CD4-positive, alpha-beta T cell treated with Interleukin-1 beta for 1 hour (primary cell): ENCODE measurements at places on chromosomes 11 and 22.

GRCh38 chr11:1998290-1998689, 648 bp upstream of the H19 start:
- no peak for DNase-seq

DNA sequence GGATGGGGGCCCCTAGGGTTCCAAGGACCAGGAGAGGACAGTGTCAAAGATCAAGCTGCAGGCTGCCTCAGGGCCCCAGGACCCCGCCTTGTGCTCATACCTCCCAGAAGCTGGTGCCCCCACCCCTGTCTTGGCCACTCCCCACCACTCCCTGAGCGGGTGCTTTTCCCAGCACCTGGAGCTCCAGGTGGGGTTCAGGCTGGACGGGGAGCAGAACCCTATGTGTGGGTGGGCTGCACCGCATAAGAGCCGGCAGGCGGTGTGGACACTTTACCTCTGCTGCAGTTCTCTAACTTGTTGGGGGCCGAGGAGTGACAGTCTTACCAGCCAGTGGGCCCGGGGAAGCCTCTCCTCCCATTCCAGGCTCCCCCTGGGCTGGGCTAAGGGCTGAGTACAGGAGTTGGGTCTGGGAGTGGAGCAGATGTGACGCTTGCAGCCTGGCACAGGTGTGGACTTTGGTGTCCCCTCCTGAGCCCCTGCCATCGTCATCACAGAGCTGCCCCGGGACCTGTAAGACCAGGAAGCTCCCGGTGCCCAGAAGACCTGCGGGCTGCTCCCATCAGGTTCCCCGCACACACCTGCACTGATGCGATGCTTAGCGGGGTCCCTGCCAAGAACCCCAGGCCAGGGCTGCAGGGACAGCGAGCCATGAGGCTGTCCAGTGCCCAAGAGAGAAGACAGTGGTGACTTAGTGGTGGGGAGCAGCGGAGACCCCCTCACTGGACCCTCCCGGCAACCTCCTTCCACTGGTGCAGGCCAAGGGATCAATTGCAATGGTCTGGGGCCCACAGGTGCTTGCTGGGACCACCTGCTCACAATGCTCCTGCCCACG, 674.5 kb downstream of the BRD1 start:
- no peak for DNase-seq

DNA sequence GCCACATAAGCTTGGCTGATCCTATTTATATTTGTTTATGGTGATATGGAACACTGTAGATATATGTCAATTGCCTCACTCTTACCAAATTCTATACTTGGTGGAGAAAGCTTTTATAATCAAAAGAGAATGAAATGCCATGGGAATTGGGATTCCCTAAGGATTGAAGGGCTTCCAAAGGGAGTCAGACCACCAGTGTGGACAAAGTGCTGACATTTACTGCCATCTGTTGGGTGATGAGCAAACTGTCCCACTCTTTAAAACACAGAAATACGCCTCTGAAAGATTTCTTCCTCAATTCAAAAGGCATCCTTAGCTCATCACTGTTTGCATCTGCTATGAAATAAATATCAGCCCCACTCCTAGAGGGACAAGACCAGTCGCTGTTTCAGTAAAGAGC, 7.1 kb downstream of the SLC1A2 start:
- no peak for DNase-seq

GRCh38 chr11:46038529-46038928, 82.7 kb downstream of the PHF21A start:
- DNase-seq, result no peak

- DNase-seq, result no peak
Observed at GRCh38 chr11:64619811-64620380, 28.9 kb downstream of the SLC22A12 start.

GRCh38 chr11:14218728-14219127, 140.3 kb downstream of the RRAS2 start:
- no peak for DNase-seq

DNA sequence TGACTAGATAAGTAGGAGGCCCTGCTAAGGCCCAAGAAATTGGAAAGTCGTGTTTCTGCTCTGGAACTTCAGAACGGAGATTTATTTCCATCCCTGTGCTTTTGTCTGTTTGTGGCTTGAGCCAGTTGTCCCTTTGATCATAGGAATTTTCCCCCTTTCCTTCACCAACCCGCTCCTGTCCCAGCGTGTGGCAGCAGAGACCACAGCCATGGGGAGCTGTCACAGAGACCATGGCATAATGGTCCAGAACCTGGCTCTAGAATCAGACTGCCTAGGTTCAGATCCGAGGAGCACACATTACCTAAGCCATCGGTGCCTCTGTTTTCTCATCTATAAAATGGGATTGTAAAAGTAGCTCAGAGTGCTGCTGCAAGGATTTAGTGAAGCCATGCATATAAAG, 128.1 kb downstream of the GALNT18 start:
- no peak for DNase-seq

DNA sequence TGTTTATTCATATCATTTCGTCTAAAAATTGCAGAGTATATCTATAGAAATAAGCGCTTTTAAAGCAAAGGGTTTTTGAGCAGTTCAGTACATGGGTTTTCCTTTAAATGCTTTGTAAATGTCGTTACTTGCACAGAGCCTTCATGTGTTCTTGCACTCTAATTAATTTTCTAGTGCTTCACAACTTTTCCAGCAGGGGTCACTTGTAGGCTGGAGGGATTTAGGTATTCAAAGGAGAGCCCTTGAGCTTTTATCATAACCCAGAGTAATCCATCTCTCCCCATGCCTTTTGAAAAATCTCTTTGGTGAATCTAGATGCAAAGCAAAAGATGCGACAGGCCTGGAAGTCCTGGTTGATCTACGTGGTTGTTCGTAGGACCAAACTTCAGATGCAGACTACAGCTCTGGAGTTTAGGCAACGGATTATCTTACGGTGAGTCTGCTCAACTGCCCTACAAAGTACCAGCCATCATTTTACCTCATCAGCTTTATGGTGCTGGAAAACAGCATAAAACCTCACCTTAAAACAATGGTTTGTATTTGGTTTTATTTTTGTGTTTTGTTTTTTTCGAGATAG, 60.4 kb downstream of the SFI1 start:
- DNase-seq, result peak; percentile 47

DNA sequence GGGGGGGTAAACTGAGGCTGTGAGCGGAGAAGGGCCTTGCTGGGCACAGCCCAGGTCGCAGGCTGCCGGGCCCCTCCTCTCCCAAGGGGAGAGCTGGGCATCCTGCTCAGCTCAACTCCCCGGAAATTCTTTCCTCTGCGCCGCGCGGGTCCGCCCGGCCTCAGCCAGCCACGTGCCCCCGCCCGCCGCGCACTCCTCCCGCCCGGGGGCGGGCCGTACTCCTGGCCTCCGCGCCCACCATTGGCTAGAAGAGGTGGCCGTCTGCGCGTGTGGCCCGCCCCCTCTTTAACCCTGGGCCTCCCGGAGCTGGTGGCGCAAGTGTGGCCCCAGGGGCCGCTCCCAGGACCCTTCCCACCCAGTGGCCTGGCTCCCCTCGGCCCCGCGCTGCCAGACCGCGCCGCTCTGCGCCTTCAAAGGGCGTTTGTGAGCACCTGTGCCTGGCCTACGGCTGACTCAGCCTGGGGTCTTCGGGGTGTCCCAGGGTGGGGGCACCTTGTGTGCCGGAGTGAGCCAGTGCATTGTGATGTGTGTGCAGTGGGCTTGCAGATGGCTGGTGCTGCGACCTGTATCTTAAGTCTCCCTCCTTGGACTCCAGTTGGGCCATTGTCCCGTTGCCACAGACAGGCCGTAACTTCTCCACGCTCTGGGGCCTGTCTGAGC, 2.0 kb downstream of the MRGPRF start:
- peak; percentile 10 for DNase-seq

DNA sequence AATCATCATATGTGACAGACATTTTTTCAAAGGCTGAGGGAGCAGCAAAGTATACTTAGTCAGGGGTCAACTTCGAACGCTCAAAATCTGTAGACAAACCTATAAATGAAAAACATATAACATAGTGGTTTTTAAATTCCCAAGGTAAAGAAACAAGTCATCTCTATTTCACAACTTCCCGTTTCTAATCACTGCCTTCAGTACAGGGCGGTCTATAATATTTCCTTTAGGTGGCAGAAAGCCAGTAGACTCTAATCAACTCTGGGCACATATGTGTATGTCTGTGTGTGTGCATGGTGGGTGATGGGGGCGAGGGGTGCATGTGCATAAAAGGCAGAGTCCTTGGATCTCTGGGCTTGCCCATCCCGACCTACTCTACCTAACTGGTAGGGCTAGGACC, 55.0 kb upstream of the ARFGAP3 start:
- no peak for DNase-seq

- no peak for DNase-seq
Observed at GRCh38 chr22:44459041-44459440, 39.0 kb downstream of the RTL6 start.

DNA sequence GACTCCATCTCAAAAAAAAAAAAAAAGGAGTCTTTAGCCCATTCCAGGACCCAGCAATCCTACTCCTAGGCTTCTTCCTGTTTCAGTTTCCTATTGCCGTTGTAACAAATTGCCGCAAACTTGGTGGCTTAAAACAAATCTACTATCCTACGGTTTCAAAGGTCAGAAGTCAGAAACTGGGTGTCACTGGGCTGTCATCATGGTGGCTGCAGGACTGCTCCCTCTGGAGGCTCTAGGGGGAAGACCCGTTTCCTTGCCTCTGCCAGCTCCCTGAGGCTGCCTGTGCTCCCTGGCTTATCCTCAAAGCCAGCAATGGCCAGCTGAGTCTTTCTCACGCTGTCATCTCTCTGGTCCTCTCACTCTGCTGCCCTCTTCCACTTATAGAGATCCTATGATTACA, 8.7 kb upstream of the DAGLA start:
- peak; percentile 19 for DNase-seq

DNA sequence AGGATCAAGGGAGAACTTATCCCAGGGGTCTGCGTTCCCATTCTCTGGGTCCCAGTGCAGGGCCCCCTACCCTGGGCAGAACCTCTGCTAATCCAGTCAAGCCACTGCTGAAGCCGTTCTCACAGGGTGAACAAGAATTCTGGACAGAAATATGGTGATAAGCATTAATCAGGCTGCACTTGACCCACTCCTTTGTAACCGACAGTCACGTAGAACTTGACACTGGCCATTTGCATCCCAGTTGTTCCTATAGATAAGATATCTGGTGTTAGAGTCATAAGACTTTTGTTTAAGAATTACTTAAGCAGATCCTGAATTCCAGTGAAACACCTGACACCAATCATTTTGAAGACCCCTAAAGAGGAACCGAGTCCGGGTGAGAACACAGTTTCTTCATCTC, 107.5 kb upstream of the THY1 start:
- no peak for DNase-seq

- DNase-seq, result no peak
Observed at GRCh38 chr11:63536669-63537292, at the start of gene PLAAT4. PLAAT4 (plus strand) TSS chr11:63536808; CDS start chr11:63536869, 61 bp downstream.

GRCh38 chr11:61873588-61874376, 17.6 kb downstream of the FADS3 start:
- no peak for DNase-seq

DNA sequence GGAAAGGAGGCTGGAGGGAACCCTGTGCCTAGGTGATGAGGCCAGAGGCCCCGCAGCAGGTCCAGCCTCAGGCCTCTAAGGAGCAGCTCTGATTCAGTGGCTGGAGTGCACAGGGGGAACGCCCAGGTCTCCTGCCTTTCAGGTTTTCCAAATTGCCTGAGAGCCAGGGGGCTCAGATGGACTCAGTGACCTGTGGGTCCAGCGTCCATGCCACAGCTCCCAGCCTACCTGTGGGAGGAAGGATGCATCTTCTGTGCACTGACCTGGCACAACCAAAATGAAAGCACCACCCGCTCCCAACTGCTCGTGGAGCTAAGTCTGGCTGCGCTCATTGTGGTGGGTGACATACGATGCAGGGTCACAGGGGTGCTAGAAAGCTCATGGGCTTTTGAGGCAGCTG, 82.8 kb downstream of the FEZ1 start:
- DNase-seq, result no peak

- no peak for DNase-seq
Observed at GRCh38 chr11:92819830-92820229, 149.6 kb upstream of the MTNR1B start.

- DNase-seq, result peak; percentile 63
Observed at GRCh38 chr11:33857933-33858371, 33.9 kb downstream of the LMO2 start.

GRCh38 chr11:78828676-78829075, 254.0 kb upstream of the NARS2 start:
- DNase-seq, result no peak

DNA sequence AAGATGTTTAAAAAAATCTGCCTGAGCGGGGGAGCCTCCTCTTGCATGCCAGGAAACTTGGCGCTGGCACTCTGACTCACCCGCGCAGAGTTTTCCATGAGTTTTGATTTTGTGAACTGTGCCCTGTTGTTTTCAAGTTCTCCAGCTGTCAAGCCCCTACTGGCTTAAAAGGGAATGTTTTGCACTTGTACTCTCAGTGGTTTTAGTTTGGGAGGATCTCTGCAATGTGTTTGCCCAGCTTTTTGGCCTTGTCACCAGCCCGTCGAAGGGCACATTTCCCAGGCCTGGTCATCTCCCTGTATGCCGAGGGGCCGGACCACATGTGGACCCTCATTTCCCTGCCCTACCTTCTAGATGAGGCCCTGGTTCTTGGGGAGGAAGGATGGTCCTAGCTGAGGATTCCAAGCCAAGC, 12.2 kb downstream of the MRGPRF start:
- DNase-seq, result no peak

DNA sequence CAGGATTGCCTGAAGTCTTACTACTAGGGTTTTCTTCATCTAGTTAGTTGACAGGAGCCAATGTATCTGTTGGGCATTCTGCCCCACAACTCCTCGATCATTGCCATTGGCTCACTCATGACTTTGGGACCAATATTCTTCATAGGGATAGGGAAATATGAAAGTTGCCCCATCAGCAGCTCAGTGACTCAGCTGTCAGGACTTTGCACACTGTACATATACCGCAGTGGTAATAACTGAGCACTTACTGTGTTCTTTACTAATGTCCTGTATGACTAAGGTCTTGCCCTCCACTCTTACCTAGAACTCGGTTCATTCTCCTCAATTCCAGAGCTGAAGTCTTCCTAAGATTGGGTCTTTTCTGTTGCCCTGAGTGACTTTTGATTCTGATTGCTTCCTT, 46.8 kb upstream of the PGR start:
- no peak for DNase-seq

- DNase-seq, result no peak
Observed at GRCh38 chr11:19961225-19961624, 199.1 kb downstream of the DBX1 start.

GRCh38 chr11:74322667-74323066, 11.2 kb upstream of the P4HA3 start:
- DNase-seq, result no peak

- DNase-seq, result no peak
Observed at GRCh38 chr22:44319685-44320084, 6.9 kb upstream of the SHISAL1 start.

DNA sequence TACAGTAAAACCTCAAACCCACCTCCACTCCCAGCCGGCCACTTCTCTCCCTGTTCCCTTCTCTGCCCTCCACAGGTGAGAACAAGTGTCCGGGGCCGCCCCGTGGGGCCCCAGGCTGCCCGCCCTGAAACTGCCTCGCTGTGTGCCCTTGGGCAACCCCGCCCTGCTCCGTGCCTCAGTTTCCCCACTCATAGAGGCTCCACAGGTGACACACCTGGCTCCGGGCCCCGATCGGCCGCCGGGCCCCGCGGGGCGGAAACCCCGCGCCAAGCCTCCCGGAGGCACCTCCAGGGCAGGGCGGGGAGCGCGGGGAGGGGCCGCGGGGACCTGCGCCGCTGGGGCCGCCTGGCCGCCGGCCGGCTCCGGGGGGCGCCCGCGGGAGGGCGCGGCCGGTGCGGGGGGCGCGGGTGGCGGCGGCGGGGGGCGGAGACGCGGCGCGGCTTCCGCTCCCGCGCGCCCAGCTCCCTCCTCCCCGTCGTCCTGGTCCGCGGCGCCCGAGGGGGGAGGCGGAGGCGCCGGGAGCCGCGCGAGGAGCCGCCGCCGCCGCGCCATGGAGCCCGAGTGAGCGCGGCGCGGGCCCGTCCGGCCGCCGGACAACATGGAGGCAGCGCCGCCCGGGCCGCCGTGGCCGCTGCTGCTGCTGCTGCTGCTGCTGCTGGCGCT, at the start of gene LRP5:
Gene LRP5, plus strand, starts transcription at position 475 of the 663 bp plus-strand sequence. Its CDS starts 124 bp downstream, at position 599.
- no peak for DNase-seq
